ENCODE measurements at places on chromosomes 4 and X. TPM values are rescaled to one million over a fixed set of nuclear protein-coding genes. Genes with fewer than 3 reads are reported as not detected.

GRCh38 chr4:83217721-83218522, 66.7 kb downstream of the COQ2 start:
- DNase-seq = no peak

- DNase-seq = no peak
These were observed 86.5 kb upstream of the GPM6B start for GRCh38 chrX:13903405-13903804.

DNA sequence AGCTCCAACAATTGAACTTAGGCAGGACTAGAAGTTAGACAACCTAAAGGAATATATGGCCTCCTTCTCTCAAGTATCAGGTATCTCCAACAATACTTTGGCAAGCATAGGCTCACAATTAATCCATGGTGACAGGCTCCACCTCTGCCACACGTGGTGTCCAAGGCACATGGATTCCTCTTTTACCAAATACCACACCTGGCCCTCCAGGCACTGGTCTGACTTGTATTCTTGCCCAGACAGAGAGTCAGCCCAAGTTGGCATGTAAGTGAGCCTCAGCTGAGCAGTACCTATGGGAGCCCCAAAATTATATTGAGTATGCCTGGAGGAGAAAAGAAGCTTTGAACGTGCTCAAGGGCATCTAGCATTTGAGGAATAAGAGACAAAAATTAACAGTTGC, 19.6 kb downstream of the SRPX2 start:
- DNase-seq = no peak

GRCh38 chr4:139176302-139177048, 543 bp downstream of the ELF2 start:
- peak; percentile 48 for DNase-seq

DNA sequence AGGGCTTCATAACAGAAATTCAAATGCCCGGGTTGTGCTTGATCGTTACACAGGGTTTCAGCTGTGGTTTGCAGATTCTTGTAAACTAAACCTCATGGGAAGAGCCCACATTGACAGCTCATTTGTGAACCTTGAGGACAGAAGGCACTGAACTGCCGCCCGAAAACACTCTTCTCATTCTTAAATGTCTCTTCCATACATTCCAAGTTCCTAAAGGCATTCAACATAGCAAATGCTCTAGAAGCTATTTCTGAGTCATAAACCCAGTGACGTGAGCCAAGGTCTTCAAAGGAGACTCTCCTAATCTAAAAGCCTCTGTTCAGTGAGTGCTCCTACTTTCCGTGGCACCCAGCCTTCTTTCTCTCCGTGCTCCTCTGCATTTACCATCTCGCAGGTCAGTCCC, 737.8 kb upstream of the FRG1 start:
- no peak for DNase-seq

DNA sequence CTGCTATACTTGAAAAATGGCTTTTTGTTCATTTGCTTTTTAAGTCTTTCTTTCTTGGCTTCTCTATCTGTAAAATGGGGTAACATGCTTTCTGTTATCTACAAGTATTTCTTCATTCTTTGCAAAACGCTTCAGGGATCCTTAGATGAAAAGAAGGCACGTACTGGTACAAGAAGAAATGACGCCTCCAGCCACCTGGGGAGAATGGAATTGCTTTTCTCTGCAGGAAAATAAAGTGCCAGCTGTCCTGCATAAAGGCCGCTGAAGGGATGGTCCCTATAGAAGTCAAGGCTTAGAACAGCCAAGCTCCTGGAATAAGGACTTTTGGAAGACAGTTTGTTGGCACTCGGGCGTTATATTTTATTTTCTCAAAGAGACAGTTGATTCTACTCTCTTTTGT, 210.8 kb upstream of the RASGEF1B start:
- DNase-seq = no peak

Gene STK32B
- polyA plus RNA-seq = 8.9 TPM

Gene ASB11
- not detected for polyA plus RNA-seq

DNA sequence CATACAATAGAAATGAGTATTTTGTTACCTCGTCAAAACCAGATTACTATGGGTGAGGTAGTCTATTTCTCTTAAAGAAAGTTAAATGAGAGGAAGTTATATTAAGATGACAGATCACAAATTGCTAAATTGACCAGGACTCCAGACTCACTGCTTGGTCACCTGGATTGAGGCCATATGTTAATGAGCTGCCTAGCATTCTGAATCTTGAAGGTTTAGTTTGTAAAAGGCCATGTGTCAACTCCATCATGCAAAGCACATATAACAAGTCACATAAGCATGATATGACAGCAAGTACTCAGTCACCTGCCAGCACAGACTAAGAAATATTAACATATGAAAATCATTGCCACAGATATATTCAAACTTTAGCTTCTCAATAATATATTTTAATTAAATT, 72.6 kb downstream of the EPHA5 start:
- DNase-seq = no peak

DNA sequence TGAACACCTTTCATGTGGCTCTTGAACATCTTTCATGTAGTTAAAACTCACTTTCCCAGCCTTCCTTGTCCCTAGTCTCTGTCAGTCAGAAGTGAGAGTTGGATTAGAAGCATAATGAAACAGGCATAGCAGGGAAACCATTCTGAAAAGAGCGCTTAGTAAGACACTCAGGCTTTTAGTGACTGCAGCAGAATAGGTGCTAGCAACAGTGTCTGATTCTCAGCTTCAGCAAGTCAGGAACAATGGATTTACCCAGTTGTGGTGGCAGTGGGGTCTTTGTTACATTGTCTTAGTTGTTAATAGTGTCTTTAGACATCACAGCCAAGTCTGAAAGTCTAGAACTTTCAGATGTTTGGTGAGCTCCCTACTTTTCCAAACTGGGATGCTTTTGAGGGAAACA, 177.1 kb upstream of the PCDH7 start:
- no peak for DNase-seq

Gene ASB5
- 0.28 TPM for polyA plus RNA-seq

DNA sequence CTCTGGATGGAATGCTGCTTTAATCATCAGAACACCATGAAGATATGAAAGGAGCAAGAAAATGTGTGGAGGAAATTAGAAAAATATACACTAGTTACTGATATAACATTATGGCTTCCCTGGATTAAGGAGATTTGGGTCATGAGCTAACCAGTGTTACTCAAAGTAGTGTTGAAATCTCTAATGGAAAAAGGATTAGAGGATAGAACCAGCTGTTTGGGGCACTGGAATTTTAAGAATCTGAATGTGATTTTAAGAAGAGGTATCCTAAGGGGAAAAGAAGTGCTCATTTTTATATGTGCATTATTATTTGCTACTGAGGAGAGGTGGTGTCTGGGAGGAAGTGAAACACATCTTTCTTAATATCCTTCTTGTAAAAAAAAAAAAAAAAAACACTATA, 164.1 kb upstream of the PPARGC1A start:
- DNase-seq = no peak

- DNase-seq = no peak
These were observed 23.4 kb upstream of the PLCXD1 start for GRCh38 chrX:257681-258289.
